Stimulated activated CD4-positive, alpha-beta T cell treated with anti-CD3 and anti-CD28 coated beads, Interleukin-12 subunit alpha, Interleukin-12 subunit beta, amount 100 ng/mL, for 4 hours (primary cell): ENCODE measurements at places on chromosomes 12 and 14.

- DNase-seq: no peak
These were observed 954 bp upstream of the CALCOCO1 start for GRCh38 chr12:53728206-53728605.

- no peak for DNase-seq
These were observed 1210.6 kb downstream of the TMEM121 start for GRCh38 chr14:106737021-106737420.

DNA sequence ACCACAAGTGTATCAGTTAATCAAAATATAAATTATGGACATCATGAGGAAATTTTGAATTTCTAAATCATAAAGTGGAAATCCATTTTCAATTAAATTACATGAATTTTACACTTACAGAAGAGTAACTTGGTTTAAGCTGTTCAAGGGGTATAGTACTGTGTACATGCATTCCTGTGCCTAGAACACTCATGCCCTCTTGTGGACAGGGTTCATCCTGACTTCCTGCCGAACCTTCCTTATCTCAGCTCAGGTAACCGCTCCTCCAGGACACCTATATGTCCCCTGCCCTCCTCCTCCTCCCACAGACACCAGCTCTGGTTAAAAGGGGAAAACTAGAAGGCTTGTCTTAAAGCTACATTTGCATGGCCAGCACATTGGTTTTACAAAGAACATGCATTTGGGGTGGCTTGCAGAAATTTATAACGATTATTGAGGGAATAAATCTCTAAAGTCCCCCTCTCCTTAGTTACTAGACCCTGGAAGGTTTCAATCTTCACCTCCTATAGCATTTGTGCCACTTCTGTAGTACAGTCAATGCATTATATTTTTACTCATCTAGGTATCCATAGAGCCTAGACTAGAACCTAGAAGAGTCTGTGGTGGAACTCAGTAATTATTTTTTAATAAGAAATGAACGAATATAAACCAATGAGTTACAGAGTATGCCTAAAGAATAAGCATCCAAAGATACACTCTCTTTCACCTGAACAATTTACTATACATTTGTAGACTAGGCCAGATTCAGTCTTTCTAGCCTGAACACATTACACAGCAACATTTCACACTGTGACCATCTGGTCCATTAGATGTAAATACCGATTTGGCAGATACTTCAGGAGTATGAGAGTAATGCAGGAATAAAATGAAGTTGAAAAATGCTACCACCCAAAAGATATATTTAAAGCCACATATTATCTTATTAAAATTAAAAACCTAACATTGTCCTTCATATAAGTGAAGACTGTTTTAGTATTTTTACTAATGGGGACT, 345.6 kb downstream of the PAWR start:
- DNase-seq: no peak

GRCh38 chr14:85350667-85351066, 179.3 kb upstream of the FLRT2 start:
- DNase-seq: no peak

DNA sequence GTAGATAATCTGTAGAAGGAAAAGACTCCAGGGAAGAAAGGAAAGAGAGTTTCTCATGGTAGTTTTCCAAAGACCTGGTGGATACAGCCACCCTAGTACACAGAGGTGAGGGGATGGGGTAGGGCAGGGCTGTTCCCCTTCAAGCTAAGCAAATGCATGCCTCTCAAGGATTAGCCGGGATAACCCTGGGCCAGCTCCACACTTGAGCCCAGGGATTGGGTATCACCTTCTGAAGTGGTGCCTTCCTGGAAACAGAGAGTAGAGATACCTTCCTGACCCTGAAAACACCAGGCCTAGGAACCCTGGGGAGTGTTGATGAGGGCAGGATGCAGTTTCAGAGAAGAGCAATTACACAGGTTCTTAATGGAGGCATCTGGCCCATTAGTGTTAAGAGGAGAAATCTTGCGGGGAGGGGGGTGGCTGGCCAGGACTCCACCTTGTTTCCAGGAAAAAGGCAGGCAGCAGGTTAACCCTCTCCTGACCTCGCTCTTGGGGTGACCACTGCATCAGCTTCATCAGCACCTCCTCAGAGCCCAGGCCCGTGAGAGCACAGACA, 106.9 kb upstream of the TMEM233 start:
- DNase-seq: no peak
